ENCODE measurements at places on chromosomes 6 and 20. TPM values are rescaled to one million over a fixed set of nuclear protein-coding genes. Genes with fewer than 3 reads are reported as not detected.
A peak's percentile ranks its signal among the peaks of the same experiment; 100 is the strongest.

- no peaks in the 10 kb centered on the region for H3K36me3 ChIP-seq
- no peak for DNase-seq
- no peak overlapping the region for H3K27ac ChIP-seq
- no peak overlapping the region for H3K4me3 ChIP-seq
- no peaks in the 10 kb centered on the region for H3K4me1 ChIP-seq
These were observed 593.0 kb downstream of the FRK start for GRCh38 chr6:115467726-115468125.

- H3K4me1 ChIP-seq, result peaks cover 11% of the 10 kb centered on the region
- no peak overlapping the region for H3K4me3 ChIP-seq
- no peaks in the 10 kb centered on the region for H3K27me3 ChIP-seq
These were observed 224.9 kb downstream of the PHACTR1 start for GRCh38 chr6:12941422-12941821.

GRCh38 chr6:12968290-12968689, 251.7 kb downstream of the PHACTR1 start:
- no peaks in the 10 kb centered on the region for H3K27me3 ChIP-seq
- no peak overlapping the region for H3K4me3 ChIP-seq
- no peaks in the 10 kb centered on the region for H3K4me1 ChIP-seq

GRCh38 chr6:35919085-35919826, 1.6 kb downstream of the SRPK1 start:
- H3K36me3 ChIP-seq, result peaks cover 3% of the 10 kb centered on the region
- peak overlapping the region; percentile 66 for H3K4me3 ChIP-seq
- H3K27me3 ChIP-seq, result no peaks in the 10 kb centered on the region
- H3K4me1 ChIP-seq, result peaks cover 38% of the 10 kb centered on the region

Gene TRIM10
- total RNA-seq, result not detected
